Small intestine (tissue), 16 donors: ENCODE measurements at places on chromosomes 7 and 10. TPM values are rescaled to one million over a fixed set of nuclear protein-coding genes. Genes with fewer than 3 reads are reported as not detected.

NSUN5 gene
- 32.5 TPM for polyA plus RNA-seq

FLNC gene
- polyA plus RNA-seq, result 8.1 TPM

DNA sequence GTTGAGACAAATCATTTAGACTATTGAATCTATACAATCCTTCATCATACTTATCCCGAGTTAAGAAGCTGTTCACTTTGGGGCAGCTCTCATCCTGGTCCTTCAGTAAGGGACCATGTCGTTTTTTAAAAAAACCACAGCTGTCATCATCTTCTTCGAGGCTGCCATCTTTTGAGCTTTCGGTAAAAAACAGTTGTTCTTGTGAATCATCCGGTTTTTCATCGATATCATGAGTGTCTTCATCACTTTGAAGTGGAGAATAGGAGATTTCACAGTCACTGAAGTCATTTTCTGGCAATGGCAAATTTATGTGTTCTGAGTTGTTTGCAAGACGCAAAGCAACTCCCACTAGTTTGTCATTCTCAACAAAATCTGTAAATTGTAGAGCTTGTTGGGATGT is 3.9 kb downstream of the DCLRE1A start:
- no peak overlapping the region for H3K27ac ChIP-seq
- H3K4me3 ChIP-seq, result no peak overlapping the region
- no peaks in the 10 kb centered on the region for H3K36me3 ChIP-seq
- no peaks in the 10 kb centered on the region for H3K27me3 ChIP-seq

GRCh38 chr7:36430186-36430585 is 40.5 kb downstream of the ANLN start:
- H3K27me3 ChIP-seq, result no peaks in the 10 kb centered on the region
- DNase-seq, result no peak
- H3K4me1 ChIP-seq, result no peaks in the 10 kb centered on the region

DNA sequence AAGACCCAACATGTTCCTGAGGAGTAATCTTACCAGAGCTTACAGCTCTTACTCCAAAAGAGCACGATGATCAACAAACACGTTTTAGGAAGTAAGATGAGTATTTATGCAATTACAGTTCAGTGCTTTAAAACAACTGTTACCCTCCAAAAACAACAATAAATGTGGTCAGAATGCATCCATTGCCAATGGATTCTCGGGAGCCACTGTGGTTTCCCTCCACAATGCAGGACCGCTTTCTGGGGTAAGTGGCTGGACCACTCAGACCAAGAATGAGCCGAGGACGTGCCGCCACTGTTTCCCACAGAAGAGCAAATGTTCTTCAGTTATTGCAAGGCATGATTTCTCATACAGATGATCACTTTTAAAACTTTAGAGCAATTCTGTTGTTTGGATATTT is 232.3 kb upstream of the MKLN1 start:
- H3K4me3 ChIP-seq, result no peak overlapping the region
- no peaks in the 10 kb centered on the region for H3K27me3 ChIP-seq
- H3K4me1 ChIP-seq, result peaks cover 2% of the 10 kb centered on the region

DNA sequence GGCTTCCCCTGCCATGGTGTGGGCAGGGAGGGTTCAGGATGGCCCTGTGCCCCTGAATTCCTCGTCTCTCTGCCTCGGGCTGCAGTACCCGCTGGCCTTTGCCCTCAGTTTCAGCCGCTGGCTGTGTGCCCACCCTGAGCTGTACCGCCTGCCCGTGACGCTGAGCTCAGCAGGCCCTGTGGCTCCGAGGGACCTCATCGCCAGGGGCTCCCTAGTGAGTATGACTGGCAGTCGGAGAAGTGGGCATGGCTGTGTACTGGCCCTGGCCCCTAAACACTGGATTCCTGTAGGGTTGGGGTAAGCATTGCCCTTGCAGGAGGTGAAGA is 59.6 kb downstream of the PALD1 start:
- H3K27me3 ChIP-seq, result no peaks in the 10 kb centered on the region
- no peak overlapping the region for H3K4me3 ChIP-seq
- no peak overlapping the region for H3K27ac ChIP-seq
- H3K4me1 ChIP-seq, result no peaks in the 10 kb centered on the region
- H3K36me3 ChIP-seq, result peaks cover 22% of the 10 kb centered on the region
